ENCODE measurements at places on chromosomes 1 and 21.

DNA sequence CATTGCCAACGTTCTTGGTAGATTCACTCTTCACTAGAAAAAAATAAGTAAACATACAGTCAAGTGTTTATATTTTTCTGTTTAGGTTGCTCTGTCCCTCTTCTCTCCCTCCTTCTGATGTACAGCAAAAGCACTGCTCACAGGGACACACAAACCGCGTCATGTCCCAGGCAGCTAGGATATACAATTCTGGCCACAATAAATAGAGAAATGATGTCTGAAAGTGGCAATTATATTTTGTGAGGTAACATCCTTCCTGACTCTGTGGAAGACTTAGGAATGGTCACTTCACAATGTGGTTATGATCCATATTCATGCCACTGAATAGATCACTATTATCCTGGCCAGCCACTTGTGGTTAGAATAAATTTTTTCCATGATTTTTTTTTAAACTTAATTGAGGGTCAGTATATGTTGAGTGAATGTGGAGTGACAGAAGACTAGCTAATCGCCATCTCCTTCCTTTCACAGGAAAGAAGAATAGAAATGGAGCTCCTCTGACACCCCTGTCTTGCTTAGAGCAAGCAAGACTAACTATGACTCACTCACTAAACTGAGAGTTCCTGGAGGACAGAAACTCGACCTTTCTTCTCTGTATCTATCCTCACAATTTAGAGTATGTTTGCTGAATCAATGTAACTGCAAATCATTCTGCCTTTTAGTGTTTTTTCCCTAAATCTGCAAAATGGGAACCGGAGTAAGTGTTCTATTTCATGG, 54.0 kb downstream of the ZNHIT6 start:
- DNase-seq: no peak

DNA sequence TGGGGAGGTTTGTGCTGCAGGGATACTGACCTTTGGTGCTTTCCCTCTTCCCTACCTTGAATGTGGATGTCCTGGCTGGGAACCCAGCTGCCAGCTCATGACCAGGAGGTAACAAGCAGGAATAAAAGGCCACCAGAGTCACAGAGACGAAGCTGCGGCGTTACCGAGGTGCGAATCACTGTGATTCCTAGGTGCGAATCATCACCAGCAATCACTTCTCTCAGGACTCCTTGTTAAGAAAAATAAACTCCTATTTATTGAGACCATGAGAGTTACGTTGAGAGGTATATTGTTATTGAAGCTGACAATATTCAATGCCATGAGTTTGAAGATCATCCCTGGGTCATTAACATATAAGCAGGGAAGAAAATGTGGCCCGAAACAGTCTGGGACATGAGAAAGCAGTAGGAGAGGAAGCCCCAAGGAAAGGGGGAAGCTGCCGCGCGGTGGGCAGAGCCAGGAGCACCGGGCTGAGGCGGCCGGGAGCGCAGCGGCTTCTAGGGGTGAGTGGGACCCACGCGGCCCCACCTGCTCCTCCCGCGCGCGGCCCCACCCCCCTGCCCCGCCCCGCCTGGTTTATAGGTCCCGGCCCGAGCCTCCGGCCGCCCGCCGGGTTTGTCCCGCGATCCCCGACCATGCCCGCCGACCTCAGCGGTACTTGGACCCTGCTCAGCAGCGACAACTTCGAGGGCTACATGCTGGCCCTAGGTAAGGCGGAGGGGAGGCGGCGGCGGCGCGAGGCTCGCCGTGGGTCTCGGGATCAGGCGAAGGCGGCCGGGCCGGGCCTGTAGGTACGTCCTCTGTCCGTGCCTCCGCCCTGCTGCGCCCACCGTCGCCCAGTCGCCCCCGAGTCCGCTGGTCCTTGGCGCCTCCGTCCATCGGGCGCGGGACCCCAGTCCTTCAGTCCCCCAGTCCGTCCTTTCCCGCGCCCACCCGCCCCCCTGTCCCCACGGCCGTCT, at the start of gene RBP7:
Gene RBP7, plus strand, starts transcription at position 605 of the 959 bp plus-strand sequence. Its CDS starts 31 bp downstream, at position 636.
- no peak for DNase-seq

DNA sequence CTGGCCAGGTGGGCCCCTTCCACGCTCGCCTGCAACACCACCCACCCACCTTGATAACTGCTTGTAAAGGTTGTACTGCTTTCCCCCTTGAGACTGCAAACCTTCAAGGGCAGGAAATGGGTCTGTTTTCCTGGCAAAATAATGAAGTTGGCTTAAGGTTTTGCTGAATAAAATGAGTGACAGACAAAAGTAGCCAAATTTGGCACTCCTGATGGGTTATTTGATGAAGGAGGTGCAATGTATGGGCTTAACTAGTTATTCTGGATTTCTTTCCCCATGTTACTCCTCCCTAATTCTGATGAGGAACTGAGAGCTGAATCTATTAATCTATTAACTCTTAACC, 14.6 kb upstream of the HLCS start:
- DNase-seq: no peak

DNA sequence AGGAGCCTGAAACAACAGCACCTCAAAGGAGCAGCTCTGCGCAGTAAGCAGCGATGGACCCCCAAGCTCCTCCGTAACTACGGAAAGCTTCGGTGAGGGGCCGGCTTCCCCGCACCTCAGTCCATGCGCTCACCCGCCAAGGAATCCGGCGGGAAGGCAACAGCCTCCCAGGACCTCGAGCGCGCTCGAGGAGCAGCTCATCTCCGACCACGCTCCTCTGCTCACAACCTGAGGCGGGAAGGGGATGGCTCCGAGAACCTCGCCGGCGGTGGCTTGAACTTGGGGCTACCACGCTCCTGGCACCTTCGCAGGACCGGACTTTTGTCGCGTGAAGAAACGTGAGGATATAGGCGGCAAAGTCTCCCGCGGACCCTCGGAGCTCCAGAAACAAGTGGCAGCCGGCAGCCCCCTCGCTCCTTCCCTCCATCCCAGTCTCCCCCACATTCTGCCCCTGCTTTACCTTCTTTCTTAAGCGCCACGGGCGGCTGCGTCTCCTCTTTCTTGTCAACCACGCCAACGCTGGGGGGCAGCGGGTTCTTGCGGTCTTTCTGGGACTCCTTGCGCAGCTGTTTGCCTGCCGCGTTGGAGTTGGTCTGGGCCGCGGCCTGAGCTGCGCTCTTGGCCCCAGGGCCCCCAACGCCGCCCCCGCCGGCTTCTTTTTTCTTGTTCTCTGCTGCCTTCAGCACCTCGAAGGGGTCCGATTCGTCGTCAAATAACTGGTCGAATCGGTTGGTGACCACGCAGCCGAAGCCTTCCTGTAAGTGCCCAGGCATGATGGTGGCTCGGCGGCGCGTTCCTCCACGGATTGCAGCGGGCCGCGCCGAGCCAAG, 459 bp downstream of the SERBP1 start:
- peak; percentile 39 for DNase-seq

DNA sequence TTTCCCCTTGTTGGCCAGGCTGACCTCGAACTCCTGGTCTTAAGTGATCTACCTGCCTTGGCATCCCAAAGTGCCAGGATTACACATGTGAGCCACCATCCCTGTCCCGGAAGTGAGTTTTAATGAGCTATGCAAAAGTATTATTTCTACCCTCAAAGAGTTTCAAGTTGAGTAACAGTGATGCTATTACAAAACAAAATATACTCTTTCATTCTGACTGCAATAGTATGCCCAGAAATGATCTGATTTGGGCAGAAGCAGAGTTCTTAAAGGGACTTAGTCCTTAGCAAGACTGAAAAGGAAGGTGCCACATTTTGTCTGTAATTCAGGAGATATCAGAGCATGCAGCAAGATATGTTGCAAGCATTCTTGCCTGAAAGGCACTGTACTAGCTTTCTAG, 375.4 kb downstream of the NUF2 start:
- no peak for DNase-seq

GRCh38 chr1:234975122-234975940, 153.3 kb downstream of the TOMM20 start:
- DNase-seq: no peak

DNA sequence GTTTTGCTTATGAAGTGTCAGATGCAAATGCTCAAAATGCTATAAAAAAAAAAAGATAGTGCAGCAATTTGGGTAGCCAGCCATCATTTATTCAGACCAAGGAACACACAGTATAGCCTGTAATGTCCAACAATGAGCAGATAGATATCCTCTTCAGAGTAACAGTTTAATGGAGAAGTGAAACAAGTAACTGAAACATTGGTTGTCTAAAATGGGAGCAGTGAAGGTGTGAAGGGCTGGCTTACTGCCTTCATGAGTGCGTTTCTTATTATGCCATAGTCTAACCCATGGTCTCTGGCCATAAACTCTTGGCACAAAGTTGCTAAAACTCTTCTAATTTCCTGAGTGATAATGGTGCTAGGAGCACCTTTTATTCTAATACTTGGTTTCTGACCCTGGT, 11.4 kb downstream of the RGS5 start:
- DNase-seq: no peak
